ENCODE measurements at places on chromosomes 1 and 21. TPM values are rescaled to one million over a fixed set of nuclear protein-coding genes. Genes with fewer than 3 reads are reported as not detected.

DNA sequence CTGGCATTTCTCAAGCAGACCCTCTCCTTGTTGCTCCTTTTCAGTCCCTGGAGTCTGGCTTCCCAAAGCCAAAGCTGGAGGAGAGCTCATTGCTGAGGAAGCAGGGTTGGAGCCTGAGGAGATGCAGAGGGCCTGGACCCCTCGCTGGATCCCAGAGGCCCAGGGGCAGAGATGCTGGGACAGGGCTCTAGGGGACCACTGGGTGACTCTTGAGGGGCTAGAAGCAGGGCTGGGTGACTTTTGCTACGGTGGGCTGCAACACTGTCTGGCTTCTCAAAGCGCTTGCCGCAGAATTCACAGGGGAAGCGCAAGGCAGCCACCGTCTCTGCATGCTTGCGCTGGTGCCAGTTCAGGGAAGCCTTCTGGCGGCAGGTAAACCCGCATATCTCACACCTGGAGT is 8.8 kb downstream of the ZNF692 start:
- DNase-seq: peak; percentile 57

DNA sequence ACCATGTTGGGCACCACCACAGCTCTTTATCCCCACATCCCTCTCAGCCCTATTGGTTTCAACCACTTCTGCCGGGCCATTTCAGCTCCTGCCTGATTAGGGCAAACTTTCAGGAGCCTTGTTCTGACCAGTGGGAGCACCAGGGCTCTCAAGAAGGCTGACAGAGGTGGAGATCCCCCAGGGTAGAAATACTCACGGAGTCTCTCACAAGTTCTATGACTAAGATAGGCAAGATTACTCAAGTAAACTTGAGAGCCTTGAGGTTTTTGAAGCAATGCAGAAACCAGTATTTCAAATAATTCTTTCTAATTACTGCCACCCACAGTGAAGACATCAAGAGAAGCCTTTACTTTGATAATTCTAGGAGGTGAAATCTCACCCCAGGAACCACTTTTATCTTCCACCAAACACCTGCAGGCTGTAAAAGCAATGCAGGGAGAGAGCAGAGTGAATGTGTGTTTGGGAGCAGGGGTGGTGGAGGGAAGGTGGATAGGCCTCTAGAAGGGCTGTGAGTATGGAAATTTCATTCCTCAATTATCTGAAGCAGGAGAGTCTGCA is 6.6 kb upstream of the PTCH2 start:
- DNase-seq: no peak

- DNase-seq: no peak
Measured at GRCh38 chr1:83676106-83676505, 322.8 kb downstream of the TTLL7 start.

GABRD gene
- 2.9 TPM for total RNA-seq

- DNase-seq: no peak
Measured at GRCh38 chr1:197695961-197696360, 79.3 kb downstream of the DENND1B start.

DNA sequence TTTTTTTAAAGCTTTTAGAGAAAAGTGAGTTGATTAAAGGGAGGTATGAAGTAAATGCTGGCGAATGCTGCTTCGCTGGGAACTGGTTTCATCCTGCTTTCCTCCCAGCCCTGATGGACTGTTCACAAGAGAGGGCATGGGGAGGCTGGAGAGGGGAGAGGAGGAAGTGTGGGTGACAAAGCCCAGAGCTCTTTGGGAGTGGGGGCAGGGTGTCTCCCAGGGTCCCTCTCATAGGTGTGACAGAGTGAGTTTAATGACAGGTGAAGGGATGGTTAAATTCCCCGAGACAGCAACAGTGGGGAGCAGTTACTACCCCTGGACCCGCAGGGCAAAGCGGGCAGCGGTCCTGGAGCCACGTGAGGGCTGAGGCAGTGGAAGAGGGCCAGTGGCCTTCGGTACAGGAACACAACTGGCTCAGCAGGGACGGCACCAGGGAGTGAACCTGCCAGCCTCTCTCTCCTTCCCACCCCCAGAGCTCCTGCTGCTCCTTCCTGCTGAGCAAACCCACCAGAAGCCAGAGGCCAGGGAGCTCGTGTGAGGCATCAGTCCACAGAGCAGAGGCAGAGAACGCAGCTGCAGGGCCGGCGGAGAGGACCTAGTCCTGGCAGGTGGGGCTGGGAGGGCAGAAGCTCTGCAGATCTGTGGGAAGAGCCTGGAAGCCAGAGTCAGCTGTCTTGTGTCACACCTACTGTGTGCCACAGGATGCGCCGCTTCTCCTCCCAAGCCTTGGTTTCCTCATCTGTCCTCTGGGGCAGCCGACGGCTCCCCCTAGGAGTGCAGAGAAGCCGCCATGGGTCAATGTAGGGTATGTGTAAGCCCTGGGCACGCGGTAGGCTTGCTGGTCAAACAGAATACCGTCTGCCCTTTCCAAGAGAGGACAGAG is 20.9 kb upstream of the LRP8 start:
- DNase-seq: peak; percentile 63

GRCh38 chr1:84825161-84825560 is 67.8 kb downstream of the LPAR3 start:
- DNase-seq: no peak

CC2D1B gene
- total RNA-seq: 52.5 TPM

DNA sequence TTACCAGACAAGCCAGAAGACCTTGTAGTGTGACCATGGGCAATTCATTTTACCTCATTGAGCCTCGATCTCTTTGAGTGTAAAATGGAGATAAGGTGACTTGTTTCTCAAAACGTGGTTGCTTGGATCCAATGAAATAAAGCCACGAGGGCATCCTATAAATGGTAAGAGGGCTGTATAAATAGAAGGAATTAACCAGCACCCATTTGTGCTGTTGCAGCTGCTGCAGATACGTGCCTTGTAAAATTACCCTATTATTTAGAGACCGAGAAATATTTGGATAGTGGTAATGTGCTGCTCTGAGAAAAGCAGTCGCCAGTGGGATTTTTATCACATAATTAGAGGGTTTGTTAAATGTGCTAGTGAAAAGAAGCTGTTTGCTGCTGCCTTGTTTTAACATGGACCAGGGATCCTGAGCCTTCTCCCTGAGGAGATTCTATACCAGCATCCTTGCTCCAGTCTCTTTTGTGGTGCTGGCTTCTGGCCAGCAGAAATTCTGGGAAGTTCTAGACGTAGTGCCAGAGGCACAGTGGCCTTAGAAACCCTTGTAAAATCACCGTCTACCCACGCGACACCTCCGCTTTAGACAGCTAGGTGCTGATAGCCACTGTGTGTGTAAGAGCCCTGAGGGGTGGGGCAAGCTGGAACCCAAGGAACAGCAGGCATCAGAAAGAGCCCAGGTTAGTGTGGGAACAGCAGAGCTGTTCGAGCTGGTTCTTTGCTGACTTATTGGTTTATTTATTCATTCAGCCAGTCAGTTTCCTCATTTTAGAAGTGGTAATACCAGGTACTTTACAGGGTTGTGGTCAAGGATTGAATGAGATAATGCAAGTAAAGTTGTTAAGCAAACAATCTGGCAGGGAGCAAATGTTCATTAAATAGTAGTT is 137.5 kb downstream of the NOS1AP start:
- DNase-seq: peak; percentile 77

RAB7B gene
- total RNA-seq: 7.0 TPM

GRCh38 chr1:193525411-193525810 is 339.0 kb upstream of the B3GALT2 start:
- DNase-seq: no peak
